CD4-positive, alpha-beta T cell (primary cell): ENCODE measurements at places on chromosomes 4 and X. TPM values are rescaled to one million over a fixed set of nuclear protein-coding genes. Genes with fewer than 3 reads are reported as not detected.

GRCh38 chrX:120090208-120090607, 12.7 kb upstream of the RHOXF2B start:
- no peaks in the 10 kb centered on the region for H3K36me3 ChIP-seq
- no peaks in the 10 kb centered on the region for H3K4me1 ChIP-seq
- H3K4me3 ChIP-seq: no peak overlapping the region
- H3K27ac ChIP-seq: no peak overlapping the region
- no peak for DNase-seq

GRCh38 chrX:113558576-113558975, 717.9 kb upstream of the AMOT start:
- H3K27me3 ChIP-seq: no peaks in the 10 kb centered on the region
- no peak for DNase-seq
- H3K27ac ChIP-seq: no peak overlapping the region

SPANXN4 gene
- not detected for total RNA-seq

NUP62CL gene
- total RNA-seq: 0.74 TPM

GRCh38 chr4:40840255-40840984, 90.7 kb downstream of the NSUN7 start:
- no peaks in the 10 kb centered on the region for H3K4me1 ChIP-seq
- H3K4me3 ChIP-seq: no peak overlapping the region

NHSL2 gene
- total RNA-seq: 1.3 TPM

DNA sequence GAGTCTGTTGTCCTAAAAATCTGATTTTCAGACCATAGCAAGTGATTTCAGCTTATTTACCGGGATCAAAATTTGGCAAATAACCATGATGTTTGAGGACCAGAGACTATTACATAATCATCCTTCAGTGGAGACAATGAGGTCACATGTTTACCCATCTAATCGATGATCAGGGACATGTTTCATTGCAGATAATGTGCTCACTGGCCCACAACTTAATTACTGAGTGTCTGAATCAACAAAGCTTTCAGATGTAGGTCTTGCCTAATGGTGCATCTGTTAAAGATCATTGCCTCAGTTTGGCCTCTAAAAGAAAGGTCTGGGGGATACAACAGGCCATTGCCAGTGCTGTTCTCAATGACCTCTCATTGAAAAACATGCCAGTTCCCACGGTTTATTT, 42.8 kb upstream of the KLHL34 start:
- H3K4me3 ChIP-seq: no peak overlapping the region
- H3K27ac ChIP-seq: no peak overlapping the region
- H3K36me3 ChIP-seq: no peaks in the 10 kb centered on the region
- no peaks in the 10 kb centered on the region for H3K27me3 ChIP-seq
- DNase-seq: no peak

DNA sequence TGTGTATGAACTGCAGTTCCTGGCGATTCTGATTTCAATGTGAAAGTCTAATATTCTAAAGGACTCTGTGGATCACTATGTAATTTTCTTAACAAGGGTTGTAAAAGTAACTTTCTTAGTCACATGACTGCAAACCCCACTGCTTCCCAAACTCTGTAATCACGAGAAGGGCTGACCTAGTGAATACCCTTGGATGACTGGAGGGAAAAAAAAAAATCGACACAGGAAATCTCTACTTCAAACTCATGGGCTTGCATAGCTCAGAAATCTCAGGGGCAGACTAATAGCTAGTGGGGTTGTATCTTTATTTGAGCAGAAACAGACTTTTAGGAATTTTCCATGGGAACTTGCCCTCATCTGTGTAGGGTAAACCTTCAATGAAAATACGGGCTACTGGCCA, 4.8 kb upstream of the MXRA5 start:
- peaks cover under 1% of the 10 kb centered on the region for H3K27me3 ChIP-seq
- no peaks in the 10 kb centered on the region for H3K36me3 ChIP-seq
- no peak overlapping the region for H3K4me3 ChIP-seq
- no peak for DNase-seq
- no peaks in the 10 kb centered on the region for H3K4me1 ChIP-seq

DNA sequence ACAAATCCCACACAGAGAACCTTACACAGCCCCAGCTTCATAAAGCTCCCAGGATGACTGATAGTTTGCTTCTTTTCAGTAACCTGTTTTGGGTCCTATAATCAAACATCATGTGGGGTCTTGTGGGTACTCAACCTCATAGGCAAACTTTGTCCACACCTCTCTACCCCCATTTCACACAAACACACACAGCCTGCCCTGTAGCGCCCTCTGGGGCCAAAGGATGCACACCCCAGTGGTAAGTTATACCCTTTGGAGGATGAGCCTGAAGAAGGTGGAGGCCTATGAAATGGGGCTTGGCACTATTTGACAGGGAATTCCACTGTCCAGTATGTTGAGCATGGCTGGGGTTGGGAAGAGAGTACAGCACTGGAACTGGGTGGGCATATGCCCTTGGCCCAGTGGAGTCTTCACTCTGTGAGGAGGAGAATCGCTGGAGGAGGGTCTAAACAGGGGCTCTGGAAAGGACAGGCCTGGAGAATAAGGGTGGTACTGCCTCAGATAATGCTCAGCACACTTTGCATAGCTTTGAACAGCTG, 30.5 kb upstream of the COL25A1 start:
- no peak overlapping the region for H3K4me3 ChIP-seq
- H3K4me1 ChIP-seq: no peaks in the 10 kb centered on the region
- DNase-seq: no peak
- no peaks in the 10 kb centered on the region for H3K36me3 ChIP-seq
- no peaks in the 10 kb centered on the region for H3K27me3 ChIP-seq
- H3K27ac ChIP-seq: no peak overlapping the region

DNA sequence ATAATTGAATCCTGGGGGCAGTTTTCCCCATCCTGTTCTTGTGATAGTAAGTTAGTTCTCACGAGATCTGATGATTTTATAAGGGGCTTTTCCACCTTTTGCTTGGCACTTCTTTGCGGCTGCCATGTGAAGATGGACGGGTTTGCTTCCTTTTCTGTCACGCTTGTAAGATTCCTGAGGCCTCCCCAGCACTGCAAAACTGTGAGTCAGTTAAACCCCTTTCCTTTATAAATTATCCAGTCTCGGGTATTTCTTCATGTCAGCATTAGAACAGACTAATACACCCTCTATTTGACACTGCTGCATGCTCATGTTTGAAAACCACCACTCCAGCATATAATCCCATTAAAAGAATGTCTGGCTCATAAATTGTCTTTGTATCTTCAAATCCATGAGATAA, 264.4 kb upstream of the ITM2A start:
- no peaks in the 10 kb centered on the region for H3K36me3 ChIP-seq
- no peaks in the 10 kb centered on the region for H3K4me1 ChIP-seq
- DNase-seq: no peak
- no peaks in the 10 kb centered on the region for H3K27me3 ChIP-seq

- no peaks in the 10 kb centered on the region for H3K36me3 ChIP-seq
- H3K4me1 ChIP-seq: no peaks in the 10 kb centered on the region
- no peak for DNase-seq
- H3K27me3 ChIP-seq: no peaks in the 10 kb centered on the region
- H3K4me3 ChIP-seq: no peak overlapping the region
- no peak overlapping the region for H3K27ac ChIP-seq
Measured at GRCh38 chr4:180770265-180770664, 1472.9 kb upstream of the TENM3 start.

LRCH2 gene
- total RNA-seq: not detected

- H3K27ac ChIP-seq: no peak overlapping the region
- no peaks in the 10 kb centered on the region for H3K4me1 ChIP-seq
- H3K36me3 ChIP-seq: no peaks in the 10 kb centered on the region
- H3K27me3 ChIP-seq: no peaks in the 10 kb centered on the region
Measured at GRCh38 chr4:114087596-114088230, 108.3 kb upstream of the ARSJ start.

- H3K27ac ChIP-seq: no peak overlapping the region
- no peak overlapping the region for H3K4me3 ChIP-seq
- no peaks in the 10 kb centered on the region for H3K27me3 ChIP-seq
- no peaks in the 10 kb centered on the region for H3K4me1 ChIP-seq
- no peak for DNase-seq
- H3K36me3 ChIP-seq: no peaks in the 10 kb centered on the region
Measured at GRCh38 chr4:187362937-187363857, 632.4 kb upstream of the ZFP42 start.
